ENCODE measurements at places on chromosomes 1 and 21. TPM values are rescaled to one million over a fixed set of nuclear protein-coding genes. Genes with fewer than 3 reads are reported as not detected.

Gene REG4
- not detected for total RNA-seq

Gene LCE3D
- total RNA-seq: not detected

Gene TMEM39B
- total RNA-seq: 47.3 TPM

Gene GJA4
- 22.1 TPM for total RNA-seq

Gene YIPF1
- total RNA-seq: 14.8 TPM

Gene SPRR4
- total RNA-seq: not detected

Gene KLHDC9
- 1.4 TPM for total RNA-seq

Gene SPATA21
- total RNA-seq: not detected

Gene LCE1C
- not detected for total RNA-seq

Gene GJA5
- 0.55 TPM for total RNA-seq

Gene S1PR1
- total RNA-seq: 137 TPM

DNA sequence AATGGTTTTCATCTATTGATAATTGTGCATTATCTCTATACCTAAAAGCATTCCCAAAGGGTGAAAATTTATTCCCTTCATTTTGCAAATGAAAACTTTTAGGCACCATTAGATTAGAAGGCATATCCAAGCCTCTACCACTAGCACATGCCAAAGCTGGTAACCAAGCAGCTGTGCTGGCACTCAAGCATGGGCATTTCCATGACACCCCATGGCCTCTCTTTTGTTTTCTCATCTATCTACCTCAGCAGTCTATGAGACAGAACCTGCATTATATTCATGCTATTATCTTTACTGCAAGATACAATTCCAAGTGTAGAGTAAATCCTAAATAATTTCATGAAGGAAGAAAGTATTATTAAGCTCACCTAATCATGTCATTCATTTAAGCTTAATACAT lies 334.3 kb upstream of the LRRC7 start:
- DNase-seq: no peak

DNA sequence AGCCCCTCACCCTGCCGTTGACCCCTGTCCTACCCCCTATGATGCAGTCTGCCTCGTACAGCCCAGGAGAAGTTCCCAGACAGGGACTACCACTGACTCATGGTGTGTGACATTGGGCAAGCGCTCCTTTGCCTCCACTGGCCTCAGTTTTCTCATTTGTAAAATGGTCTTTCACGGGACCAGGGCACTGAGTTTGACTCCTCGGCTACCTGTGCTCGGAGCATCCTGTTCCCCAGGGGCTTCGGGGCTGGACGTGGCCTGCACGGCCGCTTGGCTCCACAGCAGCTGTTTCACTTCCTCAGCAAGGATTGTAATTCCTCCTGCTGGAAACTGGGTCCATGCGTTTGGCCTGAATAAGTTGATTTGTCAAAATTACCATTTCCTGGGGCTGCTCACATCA lies 277.3 kb downstream of the MATN1 start:
- no peak for DNase-seq

DNA sequence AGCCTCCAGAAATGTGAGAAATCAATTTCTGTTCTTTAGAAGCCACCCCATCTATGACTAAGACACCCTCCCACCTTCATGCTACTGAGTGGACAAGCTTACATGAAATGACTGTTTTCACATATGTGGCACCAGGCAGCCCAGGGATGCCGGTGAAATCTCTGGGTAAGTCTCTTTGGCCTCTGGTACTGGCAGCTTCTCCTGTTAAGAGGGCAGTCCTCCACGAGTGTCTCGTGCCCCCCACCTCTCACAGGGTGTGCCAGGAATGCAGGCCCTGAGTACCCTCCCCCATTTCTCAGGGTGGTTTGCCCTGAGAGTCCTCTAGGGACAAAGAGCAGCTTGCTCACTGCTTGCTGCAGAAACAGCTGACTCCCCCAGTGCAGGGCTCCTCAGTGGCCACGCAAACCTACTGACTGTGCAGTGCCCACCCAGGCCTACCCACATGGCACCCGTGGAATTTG lies 3.2 kb upstream of the PRXL2B start:
- no peak for DNase-seq

- DNase-seq: peak; percentile 26
Observed at GRCh38 chr21:25464275-25464674, 143.0 kb downstream of the MRPL39 start.

GRCh38 chr1:53125623-53126360 lies 16.6 kb downstream of the SLC1A7 start:
- DNase-seq: no peak

GRCh38 chr1:220990427-220991339 lies 111.4 kb downstream of the HLX start:
- DNase-seq: peak; percentile 82

DNA sequence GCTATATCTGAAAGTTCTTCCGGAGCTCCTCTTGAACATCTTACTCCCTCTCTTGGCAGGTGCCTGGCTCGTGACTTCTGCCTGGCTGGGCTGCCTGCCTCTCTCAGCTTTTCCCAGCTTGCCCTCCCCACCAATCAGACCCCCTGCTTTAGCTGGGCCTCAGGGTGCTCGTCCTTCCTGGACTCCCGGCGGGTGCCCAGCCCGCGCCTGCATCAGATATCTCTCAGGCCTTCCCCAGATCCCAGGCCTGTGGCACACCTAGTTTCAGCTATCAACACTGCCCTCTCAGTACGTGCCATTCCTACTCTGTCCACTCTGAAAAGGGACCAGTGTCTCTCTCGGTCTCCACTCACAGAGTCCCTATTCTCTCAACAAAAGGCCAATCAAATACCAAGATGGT lies 96.5 kb upstream of the CLDN14 start:
- no peak for DNase-seq

DNA sequence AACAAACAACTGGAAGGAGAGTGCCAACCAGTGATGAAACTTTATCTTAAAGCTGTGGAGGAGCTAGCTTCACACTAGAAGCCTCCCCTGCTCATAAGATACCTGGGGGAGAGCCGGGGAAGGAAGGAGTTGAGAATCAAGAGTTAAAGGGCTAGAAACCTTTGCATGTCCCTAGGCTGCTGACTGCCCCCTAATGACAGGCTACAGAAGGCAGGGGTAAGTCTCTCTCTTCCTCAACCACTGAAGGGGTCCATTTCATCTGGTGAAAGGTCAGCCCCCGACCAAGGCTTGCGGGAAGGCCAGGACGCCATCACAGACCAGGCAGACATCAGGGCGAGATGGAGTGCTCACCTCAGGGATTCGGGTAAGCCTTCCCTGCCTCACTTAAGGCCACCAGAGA lies 65.6 kb upstream of the GRHL3 start:
- no peak for DNase-seq

DNA sequence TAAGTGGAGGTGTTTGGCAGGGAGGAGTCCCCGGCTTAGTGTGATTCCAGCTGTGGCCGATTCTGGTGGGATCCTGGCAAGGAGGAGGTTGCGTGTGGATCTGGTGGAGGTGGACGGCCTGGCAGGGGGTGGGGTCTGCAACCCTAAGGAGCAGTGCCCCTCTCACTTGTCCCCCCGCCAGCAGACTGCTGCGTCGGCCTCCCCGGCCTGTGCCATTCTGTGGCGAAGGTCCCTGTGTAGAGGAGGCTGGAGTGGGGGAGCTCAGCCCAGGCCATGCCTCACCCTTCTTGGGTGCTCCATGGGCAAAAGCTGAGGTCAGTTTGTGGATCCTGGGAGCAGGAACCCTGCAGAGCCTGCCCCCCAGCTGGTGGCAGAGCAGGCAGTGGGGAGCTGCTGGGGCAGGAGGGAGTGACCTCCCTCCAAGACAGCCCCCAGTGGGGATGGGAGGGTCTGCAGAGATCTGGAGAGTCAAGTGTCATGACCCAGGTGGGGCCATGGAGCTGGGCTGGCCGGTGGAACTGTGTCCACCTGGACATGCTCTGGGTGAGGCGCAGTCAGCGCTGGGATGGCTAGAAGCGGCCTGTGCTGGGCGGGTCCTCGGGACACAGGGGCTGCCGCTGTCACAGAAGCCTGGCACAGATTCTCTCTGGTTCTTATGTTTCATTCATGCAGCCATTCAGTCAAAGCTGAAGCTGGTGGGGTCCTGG lies 5.3 kb downstream of the MIB2 start:
- no peak for DNase-seq

DNA sequence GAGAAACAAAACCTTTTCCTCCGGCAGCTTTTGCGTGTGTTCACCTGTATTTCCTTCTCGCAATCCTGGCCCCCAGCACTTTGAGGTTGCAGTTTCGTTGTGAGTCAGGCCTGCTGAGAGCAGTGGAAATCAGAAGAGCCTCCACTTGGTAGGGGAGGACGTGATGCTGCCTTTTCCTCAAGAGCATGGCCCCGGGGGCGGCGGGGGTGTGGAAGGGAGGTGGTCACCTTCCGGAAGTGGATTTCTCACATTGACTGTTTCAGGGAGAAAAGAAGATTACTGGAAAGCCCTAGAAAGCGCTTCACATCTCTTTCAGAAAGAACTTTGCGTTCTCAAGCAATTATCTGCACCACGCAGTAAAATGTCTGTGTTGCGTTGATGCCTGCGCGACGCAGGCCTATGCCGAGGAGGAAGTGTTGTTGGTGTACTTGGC lies 12.2 kb upstream of the IL10 start:
- no peak for DNase-seq

GRCh38 chr1:36793452-36793851 lies 240.9 kb downstream of the GRIK3 start:
- no peak for DNase-seq

GRCh38 chr1:163436140-163436812 lies 114.5 kb downstream of the NUF2 start:
- DNase-seq: no peak

- DNase-seq: no peak
Observed at GRCh38 chr1:219534991-219535390, 77.9 kb downstream of the ZC3H11B start.

GRCh38 chr1:246271516-246271915 lies 235.6 kb downstream of the SMYD3 start:
- DNase-seq: no peak

GRCh38 chr1:178060789-178061556 lies 32.9 kb upstream of the RASAL2 start:
- DNase-seq: no peak

DNA sequence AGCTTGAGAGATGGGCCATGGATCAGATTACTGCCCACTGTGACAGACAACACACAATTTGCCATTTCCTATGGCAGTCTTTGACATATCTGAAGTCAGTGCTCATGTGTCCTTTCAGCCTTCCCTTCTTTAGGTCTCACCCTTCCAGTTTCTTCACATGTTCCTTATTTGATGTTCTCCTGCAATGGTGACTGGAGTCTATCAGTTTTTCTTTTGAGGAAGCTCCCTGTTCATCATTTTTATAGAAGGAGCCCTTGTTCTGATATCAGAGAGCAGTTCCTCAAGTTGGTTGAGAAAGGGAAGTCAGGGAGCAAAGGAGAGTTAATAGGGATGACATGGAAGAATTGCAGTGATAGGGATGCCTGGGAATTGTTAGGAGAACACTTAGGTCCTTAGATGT lies 42.2 kb downstream of the DISC1 start:
- no peak for DNase-seq

DNA sequence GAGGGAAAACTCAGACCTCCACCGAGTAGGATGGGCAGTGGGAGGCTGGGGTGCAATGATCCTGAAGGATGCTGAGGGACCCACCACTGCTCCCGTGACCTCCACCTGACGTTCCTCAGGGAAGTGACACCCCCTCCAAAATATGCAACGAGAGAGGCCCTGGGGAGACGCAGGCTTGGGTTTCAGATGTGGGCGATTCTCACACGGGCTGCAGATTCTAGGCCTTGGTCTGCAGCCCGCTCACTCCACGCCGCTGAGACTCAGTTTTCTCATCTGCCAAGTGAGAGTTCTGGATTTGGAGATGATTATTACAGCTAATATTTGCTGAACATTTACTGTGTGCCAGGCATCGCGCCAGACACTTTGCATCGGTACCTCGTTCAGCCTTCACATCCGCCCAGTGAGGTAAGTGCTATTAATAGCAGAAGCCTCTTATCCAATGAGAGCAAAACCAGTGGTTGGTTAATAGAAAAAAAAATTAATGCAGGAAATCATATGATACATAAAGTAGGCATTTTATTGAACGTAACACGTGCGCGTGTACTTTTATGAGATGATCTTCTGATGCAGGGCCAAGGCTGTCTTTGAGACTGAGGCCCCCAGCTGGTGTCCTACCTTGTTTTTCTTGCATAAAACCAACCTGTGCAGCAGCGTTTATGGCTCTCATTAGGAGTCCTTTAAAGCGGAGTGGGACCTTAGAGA lies 102.0 kb upstream of the RUNX3 start:
- no peak for DNase-seq

DNA sequence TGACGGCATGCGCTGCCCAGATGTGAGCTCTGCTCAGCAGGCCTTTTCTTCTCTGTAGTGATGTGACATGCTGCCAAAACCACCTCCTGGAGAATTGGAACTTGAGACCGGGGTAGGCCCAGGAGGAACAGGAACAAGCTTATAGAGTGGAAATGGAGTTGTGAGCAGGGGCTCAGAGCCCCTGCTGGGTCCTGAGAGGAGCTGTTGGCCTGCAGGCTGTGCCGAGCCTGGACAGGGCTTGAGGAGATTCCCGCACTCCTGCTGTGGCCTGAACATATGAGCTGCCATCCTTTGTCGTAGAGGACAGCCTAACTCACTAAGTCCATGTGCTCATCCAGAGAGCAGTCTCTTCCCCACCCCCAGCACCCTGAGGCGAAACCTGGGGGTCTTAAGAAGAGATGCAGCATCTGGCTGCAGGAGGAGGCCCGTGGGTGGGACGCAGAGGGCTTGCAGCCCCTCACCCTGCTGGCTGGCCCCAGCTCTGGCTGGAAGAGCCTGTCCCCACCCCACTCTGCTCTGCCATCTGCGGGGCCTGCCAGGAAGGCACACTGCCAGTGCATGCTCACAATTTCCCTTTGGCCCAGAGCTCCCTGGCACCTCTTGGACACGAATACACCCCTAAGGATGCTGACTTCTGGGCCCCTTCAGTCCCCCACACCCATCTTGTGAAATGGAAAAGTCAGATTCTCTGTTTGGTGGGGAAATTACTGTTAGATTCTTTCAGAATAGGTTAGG lies 42.5 kb downstream of the PTPRF start:
- no peak for DNase-seq

GRCh38 chr1:154434346-154435085 lies 29.4 kb downstream of the IL6R start:
- DNase-seq: no peak

GRCh38 chr1:40495315-40495903 lies 13.2 kb upstream of the EXO5 start:
- DNase-seq: no peak

GRCh38 chr1:8239039-8239305 lies 78.9 kb upstream of the SLC45A1 start:
- DNase-seq: peak; percentile 33

GRCh38 chr1:189211742-189212141 lies 1265.9 kb downstream of the BRINP3 start:
- DNase-seq: no peak
